A549 (cell line): ENCODE measurements at places on chromosomes 7 and 10.
A peak's percentile ranks its signal among the peaks of the same experiment; 100 is the strongest.

- no peak for DNase-seq
Observed at GRCh38 chr10:16779384-16779915, 37.8 kb downstream of the RSU1 start.

DNA sequence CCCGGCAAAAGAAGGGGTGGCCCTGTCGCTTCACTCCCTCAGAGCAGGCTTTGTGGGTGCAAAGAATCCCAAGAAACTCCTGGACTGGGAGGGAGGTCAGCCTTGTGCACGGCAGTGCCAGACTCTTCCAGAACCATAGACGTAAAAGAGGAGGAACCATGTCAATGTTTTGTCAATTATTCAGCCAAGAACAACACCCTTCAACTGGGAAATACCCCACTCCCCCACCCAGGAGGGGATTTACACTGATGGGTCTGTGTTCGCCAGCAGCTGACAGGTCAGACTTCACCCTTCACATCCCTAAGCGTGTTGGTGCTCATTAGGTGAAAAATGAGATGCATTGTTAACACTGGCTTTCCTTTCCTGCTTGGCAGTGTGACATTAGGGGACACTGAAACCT lies 116.8 kb upstream of the BMPER start:
- DNase-seq, result no peak

- DNase-seq, result no peak
Observed at GRCh38 chr10:79158402-79159097, 89.8 kb downstream of the ZMIZ1 start.

DNA sequence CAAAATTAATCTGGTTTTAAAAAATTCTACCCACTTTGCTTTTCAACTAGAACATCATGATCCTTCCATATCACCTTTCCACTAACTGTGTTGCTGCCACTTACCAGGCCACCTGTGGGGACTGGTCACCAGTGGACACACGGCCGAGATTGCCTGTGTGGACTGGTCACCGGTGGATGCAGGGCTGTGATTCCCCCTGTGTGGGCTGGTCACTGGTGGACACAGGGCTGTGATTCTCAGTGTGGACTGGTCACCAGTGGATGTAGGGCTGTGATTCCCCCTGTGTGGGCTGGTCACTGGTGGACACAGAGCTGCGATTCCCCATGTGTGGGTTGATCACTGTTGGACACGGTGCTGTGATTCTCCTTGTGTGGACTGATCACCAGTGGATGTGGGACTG lies 27.0 kb downstream of the UPP1 start:
- no peak for DNase-seq

GRCh38 chr10:79220307-79220706 lies 127.0 kb upstream of the PPIF start:
- no peak for DNase-seq

- no peak for DNase-seq
Observed at GRCh38 chr7:129166745-129167144, 21.7 kb upstream of the SMO start.

GRCh38 chr7:9557853-9558252 lies 1124.4 kb downstream of the NXPH1 start:
- DNase-seq, result no peak

- peak; percentile 60 for DNase-seq
Observed at GRCh38 chr7:141674171-141674671, 27.7 kb downstream of the DENND11 start.

DNA sequence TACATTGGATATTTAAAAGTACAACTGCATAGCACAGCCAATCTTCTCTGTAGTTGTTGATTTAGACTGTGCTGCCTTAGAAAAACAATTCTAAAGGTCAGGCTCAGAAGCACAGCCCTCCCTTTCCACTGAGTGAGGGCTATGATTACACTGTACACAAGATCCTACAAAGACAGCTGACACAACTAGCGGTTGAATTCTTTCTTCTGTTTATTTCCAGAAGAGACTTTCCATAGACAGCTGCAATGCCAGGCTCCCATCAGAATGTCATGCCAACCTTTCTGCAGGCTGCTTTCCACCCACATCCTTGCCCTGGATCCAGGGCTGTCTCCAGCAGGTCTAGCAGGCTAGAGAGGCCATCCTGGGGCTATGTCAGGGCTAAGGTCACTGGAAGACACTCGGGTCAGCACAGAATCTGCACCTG lies 39.3 kb downstream of the FAM13C start:
- no peak for DNase-seq

- DNase-seq, result no peak
Observed at GRCh38 chr7:140684066-140684950, 11.6 kb downstream of the ADCK2 start.

DNA sequence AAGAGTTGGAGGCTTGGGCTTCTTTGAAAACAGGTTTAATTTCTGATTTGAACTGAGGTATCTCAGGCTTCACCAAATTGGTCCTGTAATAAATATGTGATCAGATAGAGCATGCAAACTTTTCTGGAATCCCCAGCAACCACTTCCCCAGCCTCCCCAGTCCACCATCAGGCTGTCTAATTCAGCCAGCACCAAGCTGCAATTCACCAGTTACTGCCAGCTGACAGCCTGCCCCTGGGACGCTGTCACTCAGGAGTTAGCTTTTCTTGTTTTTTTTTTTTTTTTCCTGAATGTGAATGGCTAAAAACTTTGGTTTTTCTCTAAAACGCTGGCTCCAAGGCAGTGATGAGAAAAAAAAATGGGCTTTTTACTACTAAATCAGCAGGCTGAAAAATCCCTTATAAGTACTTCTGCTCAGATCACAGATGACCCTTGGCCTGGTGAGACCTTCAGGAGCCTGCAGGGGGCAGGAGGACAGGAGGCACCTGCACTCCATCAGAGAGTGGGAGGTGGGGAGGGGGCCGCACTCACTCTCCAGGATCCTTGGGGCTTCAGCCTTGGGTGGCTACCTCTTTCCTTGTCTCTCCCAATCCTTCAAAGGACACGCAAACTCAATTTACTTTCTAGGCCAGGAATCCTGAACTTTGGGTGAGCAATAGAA lies 349.4 kb downstream of the GATA3 start:
- no peak for DNase-seq

GRCh38 chr7:122790591-122790990 lies 87.9 kb upstream of the RNF148 start:
- DNase-seq, result no peak

- DNase-seq, result peak; percentile 96
Observed at GRCh38 chr7:539731-540411, 20.2 kb upstream of the PDGFA start.

- DNase-seq, result peak; percentile 81
Observed at GRCh38 chr7:45885264-45885882, 2.9 kb upstream of the IGFBP1 start.

- no peak for DNase-seq
Observed at GRCh38 chr10:116124777-116125176, 148.2 kb downstream of the GFRA1 start.

- DNase-seq, result no peak
Observed at GRCh38 chr7:47303695-47304453, 278.0 kb downstream of the TNS3 start.

GRCh38 chr7:139623518-139623917 lies 100.0 kb downstream of the CLEC2L start:
- no peak for DNase-seq

GRCh38 chr10:108592956-108593355 lies 1330.4 kb downstream of the XPNPEP1 start:
- no peak for DNase-seq

DNA sequence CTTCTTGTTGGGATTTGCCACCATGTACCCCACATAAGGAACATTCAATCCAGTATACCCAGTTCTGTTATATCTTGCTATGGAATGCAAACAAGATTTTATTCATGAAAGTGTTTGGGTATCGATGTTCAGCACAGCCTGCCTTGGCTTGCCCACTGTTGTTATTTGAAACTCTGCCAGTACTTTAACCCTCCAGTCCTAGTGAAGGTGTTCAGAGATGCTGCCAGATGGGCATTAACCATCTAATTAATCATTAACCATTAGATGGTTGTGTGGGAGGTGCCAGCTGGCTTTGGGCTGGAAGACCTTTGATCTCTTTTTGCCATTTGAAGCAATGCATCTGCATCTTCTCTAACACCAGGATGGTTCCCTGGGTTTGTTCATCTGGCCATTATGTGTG lies 363.0 kb downstream of the SH2D4B start:
- DNase-seq, result no peak

DNA sequence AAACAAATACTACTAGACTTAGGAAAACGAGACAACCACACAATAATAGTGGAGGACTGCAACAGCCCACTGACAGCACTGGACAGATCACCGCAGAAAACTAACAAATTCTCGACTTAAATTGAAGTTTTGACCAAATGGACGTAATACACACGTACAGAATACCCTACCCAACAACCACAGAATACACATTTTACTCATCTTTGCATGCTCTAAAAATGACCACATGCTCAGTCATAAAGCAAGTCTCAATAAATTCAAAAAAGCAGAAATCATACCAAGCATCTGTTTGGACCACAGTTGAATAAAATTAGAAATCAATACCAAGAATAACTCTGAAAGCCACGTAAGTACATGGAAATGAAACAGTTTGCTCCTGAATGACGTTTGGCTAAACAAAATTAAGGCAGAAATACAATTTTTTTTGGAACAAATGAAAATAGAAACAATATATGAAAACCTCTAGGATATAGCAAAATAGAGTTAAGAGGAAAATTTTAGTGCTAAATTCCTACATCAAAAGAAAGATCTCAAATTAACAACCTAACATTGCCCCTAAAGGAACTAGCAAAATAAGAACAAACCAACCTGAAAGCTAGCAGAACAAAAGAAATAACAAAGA lies 30.6 kb downstream of the MAPK8 start:
- DNase-seq, result no peak

DNA sequence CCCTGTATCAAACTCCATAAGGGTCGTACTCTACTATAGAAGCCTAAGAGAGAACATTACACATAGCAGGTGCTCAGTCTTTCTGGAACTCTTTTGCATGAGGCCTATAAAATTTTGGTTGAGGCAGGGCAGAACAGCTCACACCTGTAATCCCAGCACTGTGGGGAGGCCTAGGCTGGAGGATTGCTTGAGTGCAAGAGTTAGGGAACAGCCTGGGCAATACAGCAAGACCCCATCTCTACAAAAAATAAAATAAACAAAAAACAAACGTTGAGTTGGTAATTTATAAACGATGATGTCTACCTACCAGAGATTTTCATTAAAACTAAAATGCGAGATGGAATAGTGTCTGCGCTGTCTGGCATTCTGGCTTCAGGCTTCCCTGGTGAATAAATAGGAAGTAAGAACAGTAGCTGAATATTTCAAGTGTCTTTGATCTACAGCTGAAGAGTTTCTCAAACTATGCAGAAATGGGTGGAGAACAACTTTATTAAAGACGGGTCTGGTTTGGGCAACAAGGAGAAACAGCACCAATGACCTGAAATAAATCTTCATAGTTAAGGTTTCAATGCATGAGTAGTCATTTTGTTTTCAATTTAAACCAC lies 774 bp downstream of the PON2 start:
- no peak for DNase-seq

DNA sequence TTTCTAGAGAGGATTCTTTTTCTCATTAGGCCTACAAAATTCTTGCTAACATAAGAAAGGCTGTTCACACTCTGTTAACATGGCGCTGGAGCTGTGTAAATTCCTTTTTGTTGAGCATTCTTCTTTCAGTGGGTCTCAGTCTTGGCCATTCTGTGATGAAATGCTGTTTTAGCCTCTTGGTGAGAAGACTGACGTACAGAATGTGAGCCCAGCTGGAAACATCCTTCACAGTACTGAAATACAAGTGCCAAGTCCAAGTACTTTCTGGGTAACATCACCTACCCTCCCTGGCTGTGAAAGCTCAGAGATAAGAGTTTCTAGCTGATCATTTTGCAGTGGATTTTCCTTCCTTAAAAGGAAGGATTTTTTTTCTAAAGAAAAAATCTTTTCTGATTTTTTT lies 231.8 kb downstream of the AHR start:
- DNase-seq, result no peak

DNA sequence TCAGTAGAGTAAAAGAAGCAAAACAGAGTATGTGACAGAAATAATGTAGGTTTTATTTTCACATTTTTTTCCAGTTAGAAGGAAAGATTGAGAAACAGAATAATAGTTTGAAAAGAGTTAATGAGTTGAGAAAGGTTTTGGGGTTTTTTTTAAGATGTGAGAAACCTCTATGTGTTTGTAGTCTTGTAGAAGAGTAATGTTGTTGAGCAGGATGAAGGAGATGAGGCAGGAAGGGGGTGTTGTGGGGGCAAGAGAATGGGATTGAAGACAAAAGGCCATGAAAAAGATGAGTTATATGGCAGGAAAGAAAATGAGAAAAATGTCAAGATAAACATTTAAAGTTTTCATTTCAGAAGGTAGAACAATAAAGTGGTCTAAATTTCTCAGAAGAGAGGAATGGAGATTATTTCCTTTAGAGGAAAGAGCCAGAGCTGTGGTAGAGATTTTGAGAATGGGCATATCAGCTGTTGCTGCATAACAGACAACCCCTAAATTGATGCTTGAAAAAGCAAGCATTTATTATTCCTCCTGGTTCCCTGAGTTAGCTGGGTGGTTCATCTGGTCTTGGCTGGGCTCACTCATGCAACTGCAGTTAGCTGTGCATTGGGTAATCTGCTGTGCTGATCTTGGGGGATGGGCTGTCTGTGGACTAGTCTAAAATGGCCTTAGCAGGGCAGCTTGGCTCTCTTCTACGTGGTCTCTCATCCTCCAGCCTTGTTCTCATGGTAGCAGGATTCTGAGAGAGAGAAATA lies 27.1 kb downstream of the PCGF5 start:
- DNase-seq, result no peak

DNA sequence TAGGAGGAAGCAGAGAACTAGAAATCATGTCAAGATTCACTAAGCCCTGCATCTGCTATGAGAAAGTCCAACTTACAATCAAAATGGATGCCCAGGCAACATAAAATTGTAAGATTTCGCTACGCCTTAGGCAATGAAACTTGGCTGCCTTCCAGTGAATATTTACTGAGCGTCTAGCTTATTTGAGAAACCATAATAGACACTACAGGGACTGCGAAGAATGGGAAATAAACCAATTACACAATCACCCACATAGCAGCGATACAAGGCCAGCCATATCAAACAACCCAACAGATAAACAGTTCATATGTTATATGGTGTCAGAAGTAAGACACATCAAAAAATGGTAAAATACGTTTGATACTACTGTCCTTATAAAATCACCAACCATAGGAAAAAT lies 545.0 kb upstream of the C7orf33 start:
- no peak for DNase-seq

DNA sequence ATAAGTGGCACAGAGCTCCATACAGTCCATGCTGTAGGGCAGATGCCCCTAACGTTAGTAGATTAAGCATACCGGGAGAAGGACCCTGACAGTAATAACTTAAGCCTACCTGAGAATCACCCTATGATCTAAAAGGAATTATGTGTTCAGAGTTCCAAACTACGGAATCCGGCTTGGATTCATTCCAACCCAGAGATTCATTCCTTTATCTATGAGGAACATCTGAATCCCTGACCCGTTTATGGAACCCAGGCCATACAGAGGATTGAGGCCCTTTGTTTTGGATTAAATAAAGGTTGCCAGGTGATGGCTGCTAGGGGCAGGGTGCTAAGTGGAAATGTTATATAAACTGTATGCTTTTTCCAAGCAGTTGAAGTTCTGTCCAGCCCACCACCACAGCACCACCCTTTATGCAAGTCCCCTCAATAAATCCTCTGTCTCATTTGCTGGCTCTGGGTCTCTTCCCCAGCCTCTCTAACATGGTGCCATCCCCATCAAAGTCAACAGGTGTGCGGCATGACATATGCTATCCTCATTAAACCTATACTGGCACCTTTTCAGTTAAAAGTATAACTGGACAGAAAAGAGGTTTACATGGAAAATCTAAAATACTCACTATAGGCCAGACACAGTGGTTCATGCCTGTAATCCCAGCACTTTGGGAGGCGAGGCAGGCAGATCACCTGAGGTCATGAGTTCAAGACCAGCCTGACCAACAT lies 9.1 kb upstream of the ANAPC16 start:
- no peak for DNase-seq
